ENCODE measurements at places on chromosomes 4 and X. TPM values are rescaled to one million over a fixed set of nuclear protein-coding genes. Genes with fewer than 3 reads are reported as not detected.

- DNase-seq, result no peak
Measured at GRCh38 chr4:8281519-8282133, 12.1 kb downstream of the HTRA3 start.

GRCh38 chr4:165129924-165130323 is 17.3 kb upstream of the TMEM192 start:
- DNase-seq, result no peak

DNA sequence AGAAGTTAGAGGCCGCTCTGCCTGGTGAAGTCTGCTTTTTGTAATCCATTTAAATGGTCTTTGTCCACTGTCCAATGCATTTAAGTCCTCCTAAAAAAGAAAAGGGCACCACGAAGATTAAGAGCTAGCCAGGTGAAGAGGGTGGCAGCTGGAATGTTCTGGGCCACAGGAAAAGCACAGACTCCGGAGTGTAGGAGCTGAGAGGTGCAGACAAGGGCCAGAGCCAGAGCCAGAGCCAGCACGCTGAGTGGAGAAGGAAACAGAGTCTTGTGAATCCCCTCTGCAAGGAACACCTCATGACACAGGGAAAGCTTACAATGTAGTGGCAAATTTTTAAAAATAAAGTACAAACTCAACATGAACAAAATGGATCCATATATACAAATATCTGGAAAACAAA is 83.6 kb downstream of the TSPAN5 start:
- no peak for DNase-seq

GRCh38 chr4:167100120-167100519 is 134.2 kb downstream of the SPOCK3 start:
- no peak for DNase-seq

- no peak for DNase-seq
Measured at GRCh38 chr4:99357948-99358347, 5.4 kb upstream of the ADH1C start.

GRCh38 chr4:120018786-120019185 is 47.9 kb downstream of the MAD2L1 start:
- no peak for DNase-seq

DNA sequence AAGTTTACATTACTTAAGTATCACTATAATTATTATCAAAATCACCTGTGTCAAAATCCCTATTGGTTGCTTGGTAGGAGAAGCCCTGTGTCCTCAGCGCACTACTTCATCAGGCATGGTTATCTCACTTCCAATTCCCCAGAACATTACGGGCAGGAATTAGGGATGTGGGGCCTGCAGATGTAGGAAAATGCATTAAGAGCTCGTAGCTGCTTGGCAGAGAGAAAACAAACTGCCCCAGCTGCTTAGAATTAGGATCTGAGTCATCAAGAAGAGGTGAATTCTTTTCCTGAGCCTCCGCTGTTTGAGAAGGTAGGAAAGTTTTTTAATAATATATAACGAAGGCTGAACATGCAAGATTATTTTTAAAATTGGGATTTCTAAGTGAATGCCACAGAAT is 31.1 kb upstream of the CLNK start:
- no peak for DNase-seq

- DNase-seq, result no peak
Measured at GRCh38 chr4:212438-213188, 88.3 kb downstream of the ZNF718 start.

DNA sequence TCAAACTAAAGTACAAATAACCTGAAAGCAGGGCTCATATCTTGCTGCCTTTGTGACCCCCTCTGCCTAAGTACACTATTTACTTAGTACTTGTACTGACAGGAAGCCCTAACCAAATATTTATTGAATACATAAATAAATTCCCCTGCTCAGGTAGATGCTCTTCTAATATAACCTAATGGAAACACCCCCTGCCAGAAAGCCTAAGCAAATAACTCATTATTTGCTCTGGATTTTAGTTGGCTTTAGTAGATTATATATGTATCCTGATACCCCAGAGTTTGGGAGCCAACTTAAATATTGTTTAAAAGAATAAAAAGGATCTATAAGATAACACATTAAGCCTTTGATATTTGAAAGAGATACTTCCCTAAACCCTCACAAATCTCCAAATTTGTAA is 318.2 kb downstream of the PPP1R2C start:
- no peak for DNase-seq

DNA sequence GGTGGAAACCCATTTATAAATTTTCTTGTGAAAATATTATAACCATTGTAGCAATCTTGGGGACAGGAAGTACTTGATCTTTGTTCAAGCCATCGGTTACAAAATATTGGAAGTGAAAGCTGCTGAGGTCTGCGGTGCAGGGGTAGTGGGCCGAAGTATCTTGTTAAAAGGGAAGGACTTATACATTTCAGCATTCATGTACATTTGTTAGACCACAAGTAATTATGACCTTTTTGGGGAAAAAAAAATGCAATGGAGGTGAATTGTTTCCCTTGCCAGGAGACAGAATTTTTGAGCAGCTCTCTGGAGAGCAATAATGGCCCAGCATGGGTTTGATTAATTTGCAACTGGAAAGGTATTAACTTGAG is 121.3 kb downstream of the EGF start:
- no peak for DNase-seq

DNA sequence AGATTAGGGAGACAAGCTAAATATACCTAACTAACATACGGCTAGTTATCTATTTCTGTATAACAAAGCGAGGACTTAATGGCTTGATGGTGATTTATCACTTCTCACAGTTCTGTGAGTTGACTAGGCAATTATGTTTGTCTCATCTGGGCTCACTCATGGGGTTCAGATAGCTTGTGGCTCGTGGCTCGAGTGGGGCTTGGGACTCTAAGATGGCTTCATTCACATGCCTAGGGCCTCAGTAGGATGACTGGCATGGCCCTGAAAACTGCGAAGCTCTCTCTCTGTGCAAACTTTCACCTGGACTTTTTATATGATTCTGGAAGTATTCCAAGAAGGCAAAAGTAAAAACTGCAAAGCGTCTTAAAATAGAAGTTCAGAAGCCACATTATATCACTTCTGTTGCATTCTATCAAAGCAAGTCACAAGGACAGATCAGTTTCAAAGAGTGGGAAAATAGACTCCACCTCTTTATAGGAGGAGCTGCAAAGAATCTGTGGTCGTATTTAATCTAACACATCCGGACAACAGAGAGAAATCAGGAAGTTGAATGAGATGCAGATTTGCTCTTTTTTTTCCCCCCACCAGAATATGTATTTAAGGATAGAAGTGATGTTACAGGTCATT is 491.2 kb downstream of the INPP4B start:
- DNase-seq, result peak; percentile 75

- DNase-seq, result no peak
Measured at GRCh38 chr4:3745886-3746656, 20.1 kb upstream of the ADRA2C start.

GRCh38 chr4:150164055-150164454 is 85.8 kb downstream of the DCLK2 start:
- DNase-seq, result no peak

DNA sequence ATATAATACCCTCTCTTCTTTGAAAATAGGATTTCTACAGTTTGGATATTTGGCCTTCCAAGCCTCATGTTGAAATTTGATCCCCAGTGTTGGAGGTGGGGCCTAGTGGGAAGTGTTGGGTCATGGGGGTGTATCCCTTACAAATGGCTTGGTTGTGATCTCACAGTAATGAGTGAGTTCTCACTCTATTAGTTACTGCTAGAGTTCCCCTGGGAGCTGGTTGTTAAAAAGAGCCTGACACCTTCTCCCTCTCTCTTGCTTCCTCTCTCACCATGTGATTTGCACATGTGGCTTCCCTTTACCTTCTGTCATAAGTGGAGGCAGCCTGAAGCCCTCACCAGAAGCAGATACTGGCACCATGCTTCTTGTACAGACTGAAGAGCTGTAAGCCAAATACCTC is 73.9 kb downstream of the HDAC8 start:
- no peak for DNase-seq

DNA sequence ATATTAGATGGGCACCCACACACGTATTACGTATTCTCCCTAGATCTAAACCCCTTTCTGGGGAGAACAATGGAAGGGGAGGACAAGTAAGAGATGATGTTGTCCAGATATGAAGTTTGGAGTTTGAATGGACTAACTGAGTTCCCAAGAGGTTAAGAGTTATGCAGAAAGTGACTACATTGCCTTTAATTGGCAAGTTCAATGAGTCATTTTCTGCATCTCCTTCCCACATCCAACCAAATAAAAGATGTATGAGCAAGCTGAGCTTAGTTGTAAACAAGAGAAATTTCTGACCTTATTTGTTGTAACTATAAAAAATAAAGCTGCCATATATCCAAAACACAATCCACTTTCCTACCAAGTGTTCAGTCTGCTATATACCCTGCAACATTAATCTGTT is 50.5 kb downstream of the TIGD2 start:
- DNase-seq, result no peak

- DNase-seq, result peak; percentile 3
Measured at GRCh38 chrX:12802741-12803140, 11.5 kb downstream of the PRPS2 start.

The MAGEA2 gene
- polyA plus RNA-seq, result not detected

The DDX53 gene
- polyA plus RNA-seq, result not detected

The IL13RA1 gene
- polyA plus RNA-seq, result 0.07 TPM

The RPL34 gene
- 6,068 TPM for polyA plus RNA-seq

The FGF13 gene
- not detected for polyA plus RNA-seq

The SHROOM3 gene
- polyA plus RNA-seq, result not detected

The CXorf49B gene
- not detected for polyA plus RNA-seq

The TIMP1 gene
- 70.5 TPM for polyA plus RNA-seq

The SHROOM2 gene
- not detected for polyA plus RNA-seq
